ENCODE measurements at places on chromosomes 1 and 21. TPM values are rescaled to one million over a fixed set of nuclear protein-coding genes. Genes with fewer than 3 reads are reported as not detected.

FCAMR gene
- total RNA-seq: not detected

RGS13 gene
- not detected for total RNA-seq

B3GALT6 gene
- total RNA-seq: 17.6 TPM

ABCG1 gene
- total RNA-seq: 2.9 TPM

TOMM20 gene
- total RNA-seq: 133 TPM

CRABP2 gene
- total RNA-seq: 9.1 TPM

CELA3A gene
- total RNA-seq: not detected

OR10Z1 gene
- total RNA-seq: not detected

SPRR1B gene
- total RNA-seq: not detected

BTBD8 gene
- 0.70 TPM for total RNA-seq

TSPEAR gene
- not detected for total RNA-seq

B3GALT5 gene
- 0.20 TPM for total RNA-seq

FCMR gene
- total RNA-seq: 5.1 TPM

ZSWIM5 gene
- 0.64 TPM for total RNA-seq

OLFML2B gene
- total RNA-seq: 0.53 TPM

NUP210L gene
- total RNA-seq: not detected

EPHA8 gene
- 0.03 TPM for total RNA-seq

PGLYRP3 gene
- total RNA-seq: not detected

PCP4 gene
- total RNA-seq: not detected

FAM43B gene
- total RNA-seq: 4.2 TPM

OR6K2 gene
- total RNA-seq: not detected

KIF17 gene
- 2.4 TPM for total RNA-seq

CTNNBIP1 gene
- total RNA-seq: 10.7 TPM

FAM151A gene
- 0.29 TPM for total RNA-seq

CLDN17 gene
- not detected for total RNA-seq

LPAR3 gene
- 0.37 TPM for total RNA-seq

CFHR1 gene
- 0.15 TPM for total RNA-seq

TMPRSS2 gene
- total RNA-seq: 0.09 TPM

TARS2 gene
- 25.0 TPM for total RNA-seq

NHLH1 gene
- total RNA-seq: 0.76 TPM

OR2T35 gene
- not detected for total RNA-seq

SLC9C2 gene
- not detected for total RNA-seq

TPTE gene
- total RNA-seq: not detected

ANGEL2 gene
- total RNA-seq: 18.1 TPM

SPRR5 gene
- not detected for total RNA-seq

PPIAL4G gene
- total RNA-seq: not detected

MCOLN3 gene
- total RNA-seq: 3.9 TPM

SPATA46 gene
- not detected for total RNA-seq

PRRX1 gene
- not detected for total RNA-seq

ADAM30 gene
- total RNA-seq: not detected

SMCP gene
- total RNA-seq: not detected

NPL gene
- 1.2 TPM for total RNA-seq

BEND5 gene
- not detected for total RNA-seq

PINK1 gene
- total RNA-seq: 34.2 TPM

Data from A549 treated with Hydrocortisone at 1 μM for 4 hours (cell line).